Activated naive CD8-positive, alpha-beta T cell treated with anti-CD3 and anti-CD28 coated beads, Interleukin-2, amount 50 U/mL, for 24 hours (primary cell): ENCODE measurements at places on chromosomes 6 and 20.

- DNase-seq: no peak
These were observed 23.2 kb downstream of the TRERF1 start for GRCh38 chr6:42428326-42429041.

- DNase-seq: no peak
These were observed 1.3 kb upstream of the NDUFAF4 start for GRCh38 chr6:96899019-96899418.

GRCh38 chr6:168649209-168649608 lies 208.2 kb downstream of the SMOC2 start:
- no peak for DNase-seq

DNA sequence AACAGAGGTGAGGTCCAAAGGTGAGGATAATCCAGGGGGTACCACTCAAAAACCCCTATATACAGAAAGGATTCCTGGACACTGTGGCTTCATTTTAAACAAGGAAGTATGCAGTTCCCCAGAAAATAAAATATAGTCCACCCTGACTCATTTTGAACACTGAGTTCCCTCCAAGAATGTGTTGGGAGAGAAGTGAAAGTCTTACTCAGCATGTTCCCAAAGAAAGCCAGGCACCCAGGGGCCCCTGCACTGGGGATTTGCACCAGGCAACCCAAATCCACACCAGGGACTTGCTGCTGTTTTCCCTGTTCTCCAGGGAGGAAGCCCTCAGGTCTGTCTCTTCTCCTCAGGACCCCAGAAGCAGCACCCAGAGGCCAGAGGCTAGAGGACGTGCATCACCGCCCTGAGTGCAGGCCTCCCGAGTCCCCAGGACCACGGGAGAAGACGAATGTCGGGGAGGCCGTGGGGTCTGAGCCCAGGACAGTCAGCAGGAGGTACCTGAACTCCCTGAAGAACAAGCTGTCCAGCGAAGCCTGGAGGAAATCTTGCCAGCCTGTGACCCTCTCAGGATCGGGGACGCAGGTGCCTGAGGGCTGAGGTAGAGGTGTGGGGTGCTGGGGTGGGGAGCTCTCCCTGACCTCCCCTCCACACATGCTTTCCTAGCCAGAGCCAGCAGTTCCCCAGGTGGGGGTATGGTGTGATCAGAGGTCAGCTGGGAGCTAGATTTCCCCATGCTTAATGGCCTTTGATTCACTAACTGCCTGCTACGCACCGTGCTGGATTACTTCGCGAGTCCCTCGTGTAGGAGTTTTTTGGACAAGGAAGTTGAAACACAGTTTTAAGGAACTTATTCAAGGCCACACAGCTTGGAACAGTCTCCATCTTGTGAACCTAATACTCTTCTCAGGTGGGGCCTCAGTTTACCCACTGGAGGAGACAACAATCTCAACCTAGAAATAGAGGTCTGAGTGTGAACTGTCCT lies 3.3 kb downstream of the FGD2 start:
- DNase-seq: no peak

- DNase-seq: no peak
These were observed 97.7 kb downstream of the BTBD9 start for GRCh38 chr6:38542031-38542430.
